Thymus (tissue), 14 donors: ENCODE measurements at places on chromosomes 2 and 18.

GRCh38 chr2:7024261-7024660 lies 107.0 kb downstream of the RNF144A start:
- no peak for DNase-seq

DNA sequence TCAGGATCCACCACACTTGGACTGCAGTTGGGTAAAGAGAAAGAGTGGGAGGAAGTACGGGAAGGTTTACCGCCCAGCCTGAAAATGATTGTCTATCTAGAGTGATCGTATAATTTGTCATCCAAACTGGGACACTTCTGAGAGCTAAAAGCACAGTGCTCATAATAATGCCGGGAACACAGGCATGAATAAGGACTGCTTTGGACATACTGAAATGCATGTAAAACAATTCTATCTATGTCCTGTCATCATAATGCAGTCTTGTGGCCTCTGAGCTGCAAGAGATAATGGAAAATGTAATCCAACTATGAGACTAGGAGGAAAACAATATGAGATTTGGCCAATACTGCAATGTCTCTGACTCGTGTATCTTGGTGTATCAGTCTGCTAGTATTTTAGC lies 435.5 kb downstream of the SOX11 start:
- no peak for DNase-seq

DNA sequence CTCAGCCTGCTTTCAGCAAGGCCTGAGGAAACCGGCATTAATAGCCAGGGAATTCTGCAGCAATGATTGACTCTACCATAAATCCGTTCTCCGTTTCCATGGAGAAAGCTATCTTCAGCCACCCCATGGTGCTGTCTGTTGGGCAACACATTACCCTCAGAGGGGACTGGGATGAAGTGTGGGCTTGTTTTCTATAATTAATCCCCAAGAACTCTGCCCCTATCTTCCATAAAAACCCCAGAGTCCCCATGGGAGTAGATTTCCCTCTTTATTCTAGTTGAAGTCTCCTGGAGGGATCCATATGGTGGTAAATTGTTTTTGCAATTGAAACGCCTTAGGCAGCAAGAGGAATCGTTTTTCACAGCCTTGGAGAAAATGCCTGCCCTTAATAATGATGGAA lies 9.2 kb downstream of the G6PC2 start:
- DNase-seq: no peak

DNA sequence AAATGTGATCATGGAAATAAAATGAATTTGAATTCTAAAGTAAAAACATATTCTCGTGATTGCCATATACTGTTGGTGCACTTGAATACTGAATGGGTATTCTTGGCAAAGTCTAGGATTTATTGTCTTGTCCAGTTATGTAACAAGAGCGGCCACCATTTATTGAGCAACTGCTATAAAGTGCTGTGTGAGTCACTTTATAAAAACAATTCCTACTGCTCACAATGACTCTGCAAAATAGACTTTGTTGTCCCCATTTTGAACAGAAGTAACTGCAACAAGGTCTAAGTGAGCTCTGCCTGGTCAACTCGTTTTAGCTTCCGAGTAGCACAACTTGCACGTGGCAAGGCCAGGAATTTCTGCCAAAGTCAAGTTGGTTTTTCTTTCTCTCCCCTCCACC lies 995.6 kb upstream of the FANCL start:
- DNase-seq: no peak

- no peak for DNase-seq
Observed at GRCh38 chr2:222336442-222336841, 37.6 kb upstream of the PAX3 start.

- DNase-seq: no peak
Observed at GRCh38 chr2:932320-933115, 18.1 kb upstream of the SNTG2 start.

- DNase-seq: no peak
Observed at GRCh38 chr2:120840795-120841487, 105.3 kb downstream of the GLI2 start.

DNA sequence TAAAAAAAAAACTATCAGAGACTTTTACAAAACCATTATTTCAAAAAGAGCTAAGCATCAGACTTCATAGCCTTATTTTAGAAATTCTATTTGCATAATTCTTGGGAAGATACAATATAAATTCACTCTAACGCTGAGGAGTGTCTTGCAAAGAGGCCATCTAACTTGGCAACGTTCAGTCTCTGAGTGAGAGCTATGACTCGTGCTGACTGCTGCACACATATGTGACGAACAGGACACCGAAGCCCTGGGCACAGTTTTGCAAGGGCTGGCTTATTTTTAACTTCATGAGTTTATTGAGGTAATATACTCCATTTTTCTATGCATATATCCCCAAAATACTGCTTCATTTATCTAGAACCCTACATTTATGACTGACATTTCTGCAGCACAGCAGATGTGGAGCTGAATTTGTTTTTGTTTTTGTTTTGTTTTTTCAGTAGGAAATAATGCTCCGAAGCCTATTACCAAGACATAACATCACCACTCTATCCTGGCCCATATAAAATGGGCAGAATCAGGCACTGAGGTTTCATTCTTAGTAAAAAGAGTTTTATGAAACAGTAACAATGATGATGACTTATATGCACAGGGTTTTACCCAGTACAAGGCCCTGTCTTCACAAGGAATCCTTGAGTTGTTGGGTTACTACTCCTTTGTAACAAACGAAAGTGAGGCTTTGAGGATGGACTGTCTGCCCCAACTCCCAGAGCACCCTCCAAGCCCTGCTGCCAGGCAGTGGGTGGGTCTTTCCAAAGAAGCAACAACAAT lies 68.3 kb downstream of the CRACDL start:
- no peak for DNase-seq

- no peak for DNase-seq
Observed at GRCh38 chr2:126976721-126977328, 78.1 kb downstream of the TEX51 start.

- DNase-seq: no peak
Observed at GRCh38 chr2:10912076-10912731, 470 bp downstream of the KCNF1 start.

GRCh38 chr2:75396314-75396713 lies 164.4 kb downstream of the EVA1A start:
- DNase-seq: no peak

DNA sequence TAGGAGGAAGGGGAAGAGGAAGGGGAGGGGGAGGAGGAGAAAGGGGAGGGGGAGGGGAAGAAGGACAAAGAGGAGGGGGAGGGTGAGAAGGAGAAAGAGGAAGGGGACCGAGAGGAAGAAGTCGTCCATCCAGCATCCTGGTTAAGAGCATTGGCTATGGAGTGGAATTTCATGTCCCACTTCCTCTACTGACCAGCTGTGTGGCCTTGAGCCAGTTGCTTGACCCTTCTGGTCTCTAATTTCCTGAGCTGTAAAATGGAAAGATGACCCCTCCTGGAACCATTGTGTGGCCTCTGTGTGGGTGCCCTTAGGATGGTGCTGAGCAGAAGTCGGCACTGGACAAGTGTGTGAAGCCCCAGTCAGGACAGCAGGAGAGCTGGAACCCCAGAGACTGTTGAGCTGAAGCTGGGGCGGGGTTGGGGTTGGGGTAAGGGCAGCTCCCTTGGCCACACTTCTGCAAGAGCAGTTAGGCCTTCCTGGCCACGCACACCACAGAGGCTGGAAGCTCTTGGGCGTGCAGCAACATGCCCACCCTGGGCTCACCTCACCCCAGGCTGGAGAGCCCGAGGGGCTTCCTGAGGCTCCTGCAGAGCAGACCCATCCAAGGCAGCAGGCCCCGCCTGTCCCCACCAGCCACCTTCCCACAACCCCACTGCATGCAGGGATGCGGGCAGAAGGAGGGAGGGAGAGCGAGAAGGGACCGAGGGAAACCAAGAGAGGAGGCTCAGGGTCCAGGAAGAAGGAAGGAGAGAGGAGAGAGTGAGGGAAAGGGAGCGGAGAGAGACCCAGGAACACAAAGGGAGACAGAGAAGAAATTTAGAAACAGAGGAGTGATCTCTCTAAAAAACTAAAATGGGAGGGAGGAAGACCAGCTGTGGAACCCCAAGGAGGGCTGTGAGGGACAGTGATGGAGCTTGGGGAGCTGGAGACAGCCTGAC lies 16.2 kb downstream of the ADRA2B start:
- no peak for DNase-seq

DNA sequence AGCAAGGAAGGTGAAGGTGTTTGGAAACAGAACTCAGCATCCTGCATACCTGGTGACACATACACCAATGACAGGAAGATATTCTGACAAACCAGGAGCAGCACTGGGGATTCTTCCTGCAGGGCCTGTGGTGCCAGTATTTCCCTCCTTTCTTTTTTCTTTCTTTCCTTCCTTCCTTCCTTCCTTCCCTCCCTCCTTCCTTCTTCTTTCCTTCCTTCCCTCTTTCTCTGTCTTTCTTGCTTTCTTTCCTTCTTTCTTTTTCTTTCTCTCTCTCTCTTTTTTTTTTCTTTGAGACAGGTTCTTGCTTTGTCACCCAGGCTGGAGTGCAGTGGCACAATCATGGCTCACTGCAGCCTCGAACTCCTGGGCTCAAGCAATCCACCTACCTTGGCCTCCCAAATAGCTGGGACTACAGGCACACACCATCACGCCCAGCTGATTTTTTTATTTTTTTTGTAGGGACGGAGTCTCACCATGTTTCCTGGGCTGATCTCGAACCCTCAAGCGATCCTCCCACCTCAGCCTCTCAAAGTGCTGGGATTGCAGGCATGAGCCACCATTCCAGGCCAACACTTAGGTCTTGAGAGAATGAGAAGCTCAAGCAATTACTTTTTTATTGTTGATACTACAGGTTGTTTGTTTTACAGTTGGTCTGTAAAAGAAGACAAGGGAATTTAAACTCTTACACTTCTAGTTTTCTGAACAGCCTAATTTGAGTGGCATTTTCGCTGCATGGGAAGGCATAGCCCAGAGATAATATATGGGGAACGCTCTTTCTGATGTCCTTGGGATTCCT lies 54.7 kb upstream of the GATA6 start:
- DNase-seq: no peak

GRCh38 chr2:121092095-121092494 lies 192.9 kb downstream of the TFCP2L1 start:
- no peak for DNase-seq

- DNase-seq: no peak
Observed at GRCh38 chr2:91442246-91442905, 2750.9 kb downstream of the RPIA start.

DNA sequence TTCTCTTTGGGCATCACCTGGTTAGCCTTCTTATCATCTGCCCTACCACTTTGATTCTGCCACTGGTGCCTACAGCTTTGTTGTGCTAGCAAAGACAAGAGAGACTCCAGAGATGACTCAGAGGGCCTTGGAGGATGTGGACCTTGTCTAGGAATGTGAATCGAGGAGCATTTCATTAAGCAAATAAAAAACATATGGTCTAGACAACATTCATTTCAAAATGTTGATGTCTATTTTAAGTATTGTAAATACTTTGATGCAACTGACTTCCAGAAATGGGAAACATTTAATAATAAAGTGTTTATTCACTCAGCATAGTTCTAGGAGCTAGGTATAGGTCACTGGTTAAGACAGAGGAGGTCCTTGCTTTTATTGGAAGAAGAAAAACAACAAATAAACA lies 195.5 kb downstream of the CDCA7 start:
- no peak for DNase-seq

GRCh38 chr2:120712180-120712681 lies 23.4 kb upstream of the GLI2 start:
- no peak for DNase-seq

DNA sequence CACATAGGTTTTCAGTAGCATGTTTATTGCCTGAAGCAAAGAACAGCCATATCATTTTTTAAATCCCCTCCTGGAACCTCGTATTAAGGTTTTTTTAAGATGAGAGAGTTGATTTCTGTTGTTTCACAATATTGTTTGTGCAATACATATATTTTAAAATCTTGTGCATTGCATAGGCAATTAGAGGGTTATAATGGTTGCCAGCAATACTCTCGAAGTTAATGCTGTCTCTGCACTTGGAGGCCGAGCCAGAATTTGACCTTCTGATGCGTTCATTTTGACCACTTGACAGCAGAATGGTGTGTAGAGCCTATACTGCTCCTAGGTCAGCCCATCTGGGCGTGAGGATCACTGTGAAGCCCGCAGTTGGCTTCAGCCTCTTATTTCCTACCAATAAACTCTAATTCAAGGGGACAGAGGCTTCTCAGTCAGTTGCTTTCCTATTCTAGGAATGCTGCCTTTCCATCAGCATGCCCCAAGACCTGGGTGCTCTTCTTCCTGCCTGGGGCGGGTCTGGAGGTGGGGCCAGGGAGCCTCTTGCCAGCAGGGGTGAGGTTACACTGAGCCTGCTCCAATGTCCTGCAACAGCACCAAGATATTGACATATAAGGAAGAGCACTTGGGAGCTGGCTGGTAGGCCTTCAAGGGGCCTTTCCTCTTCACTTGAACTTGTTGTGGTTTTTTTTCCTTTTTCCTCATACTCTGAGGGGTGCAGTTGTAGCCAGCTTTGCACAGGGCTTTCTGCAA lies 91.4 kb upstream of the BCL2L11 start:
- no peak for DNase-seq

GRCh38 chr2:122145856-122146255 lies 390.4 kb downstream of the TSN start:
- no peak for DNase-seq

DNA sequence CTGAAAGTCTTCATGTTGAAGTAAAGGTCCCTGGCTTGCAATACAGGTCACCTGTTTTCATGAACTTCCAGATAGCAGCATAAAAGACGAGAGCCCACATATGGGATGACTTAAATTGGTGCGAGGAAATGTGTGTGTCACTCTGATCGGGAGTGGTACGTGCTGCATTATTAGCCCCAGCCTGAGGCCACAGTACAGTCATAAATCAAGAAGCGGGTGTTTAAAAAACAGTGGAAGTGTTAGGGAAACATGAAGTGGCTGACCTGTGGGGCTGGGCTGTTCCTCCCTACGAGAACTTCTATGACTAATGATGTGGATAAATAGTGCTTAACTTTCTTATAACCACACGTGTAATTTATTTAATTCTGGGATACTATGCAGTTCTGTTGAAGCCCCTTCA lies 24.4 kb downstream of the RDH14 start:
- no peak for DNase-seq

DNA sequence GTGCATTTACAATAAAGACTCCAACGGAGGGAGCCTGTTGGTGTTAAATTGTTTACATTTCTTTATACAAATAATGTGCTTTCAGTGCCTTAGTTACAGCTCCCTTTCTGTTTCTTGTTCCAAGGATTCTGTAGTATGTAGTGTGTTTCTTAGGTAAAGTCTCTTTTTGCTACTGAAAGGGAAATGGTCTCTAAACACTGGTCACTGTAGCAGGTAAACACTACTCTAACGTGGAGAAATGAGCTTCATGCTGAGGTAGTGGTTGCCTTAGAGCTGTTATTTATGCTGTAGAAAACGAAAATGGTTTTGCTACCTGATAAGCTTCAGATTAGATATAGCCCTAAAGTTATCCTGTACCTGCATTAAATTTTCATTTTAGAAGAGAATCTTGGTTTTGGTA lies 163.6 kb downstream of the CAPN13 start:
- no peak for DNase-seq
